ENCODE measurements at places on chromosomes 13 and 19. TPM values are rescaled to one million over a fixed set of nuclear protein-coding genes. Genes with fewer than 3 reads are reported as not detected.

The RGL3 gene
- total RNA-seq, result not detected

The KL gene
- not detected for total RNA-seq

The ZNF682 gene
- total RNA-seq, result 2.9 TPM

The ZNF626 gene
- 6.9 TPM for total RNA-seq

The ITGBL1 gene
- total RNA-seq, result 0.60 TPM

The ZNF175 gene
- 3.0 TPM for total RNA-seq

The GAPDHS gene
- not detected for total RNA-seq

The CCNA1 gene
- total RNA-seq, result not detected

The TRMT1 gene
- total RNA-seq, result 37.7 TPM

The MBD3L3 gene
- not detected for total RNA-seq

The ASPDH gene
- total RNA-seq, result not detected

The FLT1 gene
- total RNA-seq, result not detected

The ZNF581 gene
- 22.1 TPM for total RNA-seq

The TBC1D17 gene
- 14.7 TPM for total RNA-seq

The RASIP1 gene
- total RNA-seq, result 11.3 TPM

The IGFL2 gene
- 0.65 TPM for total RNA-seq

The FCGBP gene
- total RNA-seq, result 0.20 TPM

The LAIR2 gene
- not detected for total RNA-seq

The ZNF850 gene
- total RNA-seq, result 2.2 TPM

The CBY2 gene
- total RNA-seq, result not detected

The CCDC169 gene
- total RNA-seq, result 0.25 TPM

The PTGIR gene
- total RNA-seq, result not detected

The CDC16 gene
- 59.3 TPM for total RNA-seq

The WDR87 gene
- total RNA-seq, result not detected

The FGF22 gene
- not detected for total RNA-seq

The KIR3DL2 gene
- total RNA-seq, result not detected

The STARD13 gene
- total RNA-seq, result 12.6 TPM

The SIAH3 gene
- total RNA-seq, result 0.28 TPM

The RLN3 gene
- not detected for total RNA-seq

The GFY gene
- not detected for total RNA-seq

Data from foreskin keratinocyte (primary cell).